ENCODE measurements at places on chromosomes 5 and 9.

DNA sequence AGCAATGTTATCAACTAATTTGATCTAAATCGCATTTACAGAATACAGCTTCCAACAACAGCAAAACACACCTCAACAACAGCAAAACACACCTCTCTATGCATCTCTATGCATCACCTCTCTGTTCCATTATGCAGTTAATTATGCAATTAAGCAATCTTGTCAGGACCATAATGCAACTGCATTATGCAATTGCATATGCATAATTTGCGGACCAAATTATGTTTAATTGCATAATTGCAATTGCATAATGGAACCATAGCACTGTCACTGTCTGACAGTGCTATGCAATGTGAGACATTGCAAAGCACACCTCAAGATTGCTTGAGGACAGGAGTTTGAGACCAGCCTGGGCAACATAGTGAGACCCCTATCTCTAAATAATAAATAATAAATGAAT lies 80.4 kb upstream of the PRSS3 start:
- DNase-seq: no peak

GRCh38 chr9:98569491-98569890 lies 139.2 kb downstream of the GABBR2 start:
- DNase-seq: no peak

DNA sequence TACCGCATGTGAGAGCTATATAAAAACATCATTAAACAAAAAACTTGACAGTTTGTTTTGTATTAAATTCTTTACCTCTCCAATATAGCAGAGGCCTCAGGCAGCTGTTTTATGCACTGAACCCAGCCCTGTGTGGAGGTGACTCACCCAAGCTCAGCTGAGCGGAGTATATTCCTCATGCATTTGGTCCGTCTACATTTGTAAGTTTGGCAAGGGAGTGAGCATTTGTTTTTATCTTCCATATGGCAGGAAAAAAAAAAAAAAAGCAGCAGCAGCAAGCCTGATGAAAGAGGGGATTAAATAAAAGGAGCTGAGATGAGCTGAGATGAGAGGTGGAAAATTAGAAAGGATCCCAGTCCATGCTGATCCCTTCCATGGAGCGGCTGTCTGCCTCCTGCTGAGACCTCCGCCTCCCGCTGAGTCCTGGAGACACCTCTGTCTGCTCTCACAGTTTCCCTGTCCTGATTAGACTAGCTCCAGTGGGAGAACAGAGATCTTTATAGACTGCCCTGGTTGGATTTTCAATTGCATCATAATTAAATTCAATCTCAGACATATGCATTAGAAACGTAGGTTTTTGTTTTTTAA lies 112.0 kb upstream of the CTNND2 start:
- no peak for DNase-seq

DNA sequence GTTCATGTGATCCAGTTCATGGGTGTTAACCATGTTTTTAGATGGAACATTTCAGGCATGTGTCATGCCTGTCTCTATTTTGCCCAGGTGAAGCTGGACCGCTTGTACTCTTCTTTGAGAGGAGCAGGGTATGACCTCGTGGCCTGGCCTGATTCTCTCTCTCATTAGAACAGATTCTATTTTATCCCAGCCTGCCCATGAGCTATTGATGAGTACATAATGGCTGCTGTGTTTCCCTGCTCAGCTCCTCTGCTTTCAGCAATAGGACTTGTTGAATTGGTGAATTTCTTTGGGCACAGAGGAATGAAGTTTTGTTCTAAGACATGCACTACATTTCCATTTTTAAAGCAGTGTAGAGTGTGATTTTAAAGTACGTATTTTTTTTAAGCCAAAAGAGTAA lies 86.2 kb downstream of the HACD4 start:
- no peak for DNase-seq

DNA sequence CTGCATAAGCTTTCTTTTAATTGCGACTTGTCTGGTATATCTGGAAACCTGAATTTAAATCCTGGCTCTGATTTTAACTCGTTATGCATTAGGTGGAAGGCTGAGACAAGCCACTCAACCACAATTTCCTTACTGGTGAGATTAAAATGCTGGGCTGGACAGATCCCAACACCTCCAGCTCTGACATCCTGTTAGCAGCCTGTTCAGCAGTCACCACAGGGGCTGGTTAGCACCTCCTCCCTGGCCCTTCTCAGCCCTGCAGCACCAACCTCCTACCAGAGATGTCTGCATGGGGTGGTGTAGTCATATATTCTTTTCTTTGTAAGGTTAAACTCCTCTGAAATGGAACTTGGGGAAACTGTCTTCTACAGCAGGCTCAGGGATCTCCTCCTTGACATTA lies 156.5 kb upstream of the NFIL3 start:
- DNase-seq: no peak

DNA sequence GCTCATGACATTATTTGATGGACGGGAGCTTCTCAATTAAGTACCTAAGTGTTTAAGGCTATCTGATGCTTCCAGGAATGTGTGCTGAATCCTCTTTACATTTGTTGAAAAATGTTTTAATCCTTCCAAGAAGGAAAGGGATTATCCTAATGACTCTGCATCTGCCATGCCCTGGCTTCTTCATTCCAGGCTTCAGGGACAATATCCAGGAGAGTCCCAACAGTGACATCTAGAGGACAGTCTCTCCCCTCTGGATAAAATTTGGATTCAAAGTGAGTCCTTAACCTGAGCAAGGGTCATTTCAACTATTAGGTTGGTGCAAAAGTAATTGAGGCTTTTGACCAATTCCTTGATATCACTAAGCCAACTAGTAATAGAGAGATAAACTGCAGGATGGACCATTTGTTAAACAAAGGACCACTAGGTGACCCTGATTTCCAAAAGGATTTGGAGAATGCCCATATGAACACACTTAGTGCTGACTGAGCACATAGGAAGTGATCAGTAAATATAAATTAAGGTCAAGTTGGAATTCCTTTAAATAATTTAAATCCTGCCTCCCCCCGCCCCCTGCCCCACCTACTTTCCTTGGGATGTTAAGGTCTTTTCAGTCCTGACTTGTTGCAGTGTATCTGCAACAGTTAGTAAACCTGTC lies 19.1 kb downstream of the TNFSF8 start:
- no peak for DNase-seq

DNA sequence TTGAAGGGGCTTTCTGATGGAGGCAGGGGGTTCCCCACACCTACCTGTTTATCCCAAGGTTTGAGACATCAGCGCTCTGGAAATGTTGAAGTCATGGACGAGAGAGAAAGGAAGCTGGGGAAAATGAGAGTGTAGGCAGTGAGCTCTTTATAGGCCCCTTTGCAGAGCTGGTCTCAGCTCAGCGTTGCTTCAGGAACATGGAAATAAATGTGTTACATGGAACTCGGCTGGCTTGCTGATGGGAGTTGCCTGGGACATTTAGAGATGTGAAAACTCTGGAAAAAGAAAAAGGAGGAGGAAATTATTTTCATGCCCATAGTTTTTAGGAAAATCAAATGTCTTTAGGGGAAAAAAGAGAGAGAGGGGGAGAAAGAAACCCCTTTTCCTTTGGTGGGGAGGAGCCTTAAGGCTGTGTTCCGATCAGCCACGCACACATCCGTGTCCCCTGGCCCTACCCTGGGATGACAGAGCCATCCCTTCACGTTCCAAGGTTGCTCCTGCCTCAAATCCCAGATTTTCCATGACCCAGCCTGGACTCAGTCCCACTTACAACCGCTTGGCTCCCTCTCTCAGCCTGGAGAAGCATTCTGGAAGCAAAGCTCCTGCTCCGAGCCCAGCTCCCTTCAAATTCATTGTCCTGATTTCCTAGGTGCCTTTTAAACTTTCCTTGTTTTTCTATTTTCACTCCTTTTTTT lies 78.3 kb downstream of the COL27A1 start:
- DNase-seq: no peak

GRCh38 chr9:130259044-130259443 lies 6.5 kb upstream of the HMCN2 start:
- no peak for DNase-seq

DNA sequence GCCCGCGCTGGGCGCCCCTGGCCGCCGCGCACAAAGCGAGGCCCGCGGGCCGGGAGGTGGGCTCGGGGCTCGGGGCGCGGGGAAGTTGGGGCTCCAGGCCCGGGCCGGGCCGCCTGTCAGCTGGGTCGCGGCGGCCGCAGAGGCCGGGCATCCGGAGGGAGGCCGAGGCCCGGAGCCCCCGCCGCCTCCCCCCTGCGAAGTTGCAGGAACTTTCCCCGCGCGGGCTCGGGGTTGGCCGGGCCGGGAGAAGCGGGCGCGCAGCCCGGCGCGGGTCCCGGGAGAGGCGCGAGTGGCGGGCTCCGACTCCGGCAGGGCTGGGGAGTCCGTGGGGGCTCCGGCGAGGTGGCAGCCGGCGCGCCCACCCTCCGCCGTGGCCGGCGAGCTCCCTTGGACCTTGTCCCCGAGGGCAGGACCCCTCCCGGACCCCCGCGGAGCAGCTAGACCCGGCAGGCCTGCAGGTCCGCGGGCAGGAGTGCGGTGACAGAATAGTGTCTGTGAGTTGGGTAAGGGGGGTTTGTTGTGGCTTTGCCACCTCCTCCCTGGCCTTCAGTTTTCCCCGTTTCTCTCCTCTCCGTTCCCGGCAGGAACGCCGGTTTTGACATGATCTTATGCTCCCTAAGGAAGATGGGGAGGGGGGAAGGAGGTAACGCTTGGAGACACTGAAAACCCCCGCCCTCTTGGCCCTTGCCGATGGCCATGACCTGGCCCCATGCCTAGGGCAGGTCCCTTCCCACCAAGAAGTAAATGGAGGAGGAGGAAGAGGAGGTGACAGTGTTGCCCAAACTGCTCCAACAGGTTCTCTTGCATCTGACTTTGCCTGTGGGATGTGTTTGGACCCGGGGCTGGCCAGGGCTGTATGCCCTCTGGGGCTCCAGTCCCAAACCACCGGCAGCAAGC lies 942 bp downstream of the PHF2 start:
- peak; percentile 23 for DNase-seq

GRCh38 chr5:123134653-123135181 lies 45.7 kb downstream of the PRDM6 start:
- no peak for DNase-seq

GRCh38 chr5:87686975-87687374 lies 274.2 kb upstream of the CCNH start:
- no peak for DNase-seq

DNA sequence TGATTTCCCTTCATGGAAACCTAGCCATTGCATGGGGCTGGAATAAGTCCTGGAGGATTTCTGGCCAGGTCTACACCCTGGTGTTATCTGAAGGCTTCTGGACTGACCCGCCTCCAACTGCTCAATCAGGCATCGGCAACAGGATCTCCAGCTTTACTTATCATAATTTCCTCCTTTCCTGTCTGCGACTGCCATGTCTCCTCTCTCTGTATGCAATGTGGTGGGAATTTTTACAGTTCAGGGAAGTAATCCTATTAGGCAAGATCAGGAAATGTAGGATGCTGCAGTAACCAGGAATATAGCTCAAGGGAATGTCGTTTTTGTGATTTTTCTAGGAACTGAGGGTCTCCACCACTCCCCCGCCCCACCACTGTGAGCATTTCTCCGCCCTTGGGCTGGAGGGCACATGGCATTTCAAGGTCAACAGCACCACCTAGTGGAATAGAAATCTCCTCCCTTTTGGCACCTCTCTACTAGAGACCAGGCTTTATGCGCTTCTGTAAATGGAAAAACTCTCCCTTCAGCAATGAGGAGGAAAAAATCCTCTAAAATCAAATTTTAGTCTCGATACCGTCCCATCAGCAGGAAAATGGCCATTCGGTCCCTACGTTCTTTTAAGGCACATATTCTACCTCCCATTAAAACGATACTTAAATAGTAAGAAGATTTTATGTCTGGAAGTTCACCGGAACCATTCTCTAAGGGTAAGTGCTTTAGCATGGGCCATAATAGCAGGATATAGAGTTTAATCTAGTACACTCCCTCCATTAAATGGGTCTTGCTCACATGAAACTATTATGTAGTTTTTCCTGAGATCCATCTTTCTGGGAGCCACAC lies 93.0 kb downstream of the YTHDC2 start:
- peak; percentile 49 for DNase-seq

- DNase-seq: no peak
Observed at GRCh38 chr5:143166661-143167420, 236.6 kb downstream of the NR3C1 start.

GRCh38 chr5:140570058-140570457 lies 5.4 kb downstream of the SLC35A4 start:
- no peak for DNase-seq

DNA sequence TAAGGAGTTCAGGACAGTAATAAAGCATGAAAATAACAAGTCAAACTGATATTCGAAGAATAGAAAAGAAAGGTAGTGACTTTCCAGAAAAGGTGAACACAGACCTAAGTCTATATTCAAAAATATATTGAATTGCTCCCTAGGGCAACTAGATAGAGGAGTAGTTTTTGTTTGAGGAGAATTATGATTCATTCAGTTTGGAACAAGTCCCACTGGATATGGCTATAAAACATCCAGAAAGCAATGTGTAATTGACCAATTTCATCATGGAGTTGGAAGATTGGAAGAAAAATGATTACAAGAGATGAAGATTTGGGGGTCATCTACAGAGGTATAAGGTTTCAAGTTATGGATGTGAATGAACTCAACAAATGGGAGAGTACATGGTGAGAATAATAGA lies 117.5 kb upstream of the ZNF462 start:
- DNase-seq: no peak

DNA sequence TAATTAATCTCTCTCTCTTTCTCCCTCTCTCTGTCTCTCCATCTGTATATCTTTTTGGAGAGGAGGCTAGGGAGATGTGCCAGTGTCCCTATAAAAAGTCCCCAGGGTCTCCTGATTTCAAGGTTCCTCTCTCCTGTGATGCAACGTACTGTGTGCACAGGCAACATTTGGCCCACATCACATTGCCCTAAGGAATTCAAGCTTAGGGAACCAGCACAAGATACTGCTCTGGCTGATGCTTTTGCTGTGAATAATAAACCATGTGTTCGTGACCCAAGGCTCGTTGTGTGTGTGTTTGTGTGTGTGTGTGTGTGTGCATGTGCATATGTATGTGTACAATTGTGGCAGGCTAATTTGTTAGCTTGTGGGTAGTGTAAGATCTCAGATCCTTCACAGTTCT lies 9.7 kb downstream of the SPATA9 start:
- no peak for DNase-seq

- no peak for DNase-seq
Observed at GRCh38 chr5:136963504-136963903, 535.6 kb downstream of the SPOCK1 start.

DNA sequence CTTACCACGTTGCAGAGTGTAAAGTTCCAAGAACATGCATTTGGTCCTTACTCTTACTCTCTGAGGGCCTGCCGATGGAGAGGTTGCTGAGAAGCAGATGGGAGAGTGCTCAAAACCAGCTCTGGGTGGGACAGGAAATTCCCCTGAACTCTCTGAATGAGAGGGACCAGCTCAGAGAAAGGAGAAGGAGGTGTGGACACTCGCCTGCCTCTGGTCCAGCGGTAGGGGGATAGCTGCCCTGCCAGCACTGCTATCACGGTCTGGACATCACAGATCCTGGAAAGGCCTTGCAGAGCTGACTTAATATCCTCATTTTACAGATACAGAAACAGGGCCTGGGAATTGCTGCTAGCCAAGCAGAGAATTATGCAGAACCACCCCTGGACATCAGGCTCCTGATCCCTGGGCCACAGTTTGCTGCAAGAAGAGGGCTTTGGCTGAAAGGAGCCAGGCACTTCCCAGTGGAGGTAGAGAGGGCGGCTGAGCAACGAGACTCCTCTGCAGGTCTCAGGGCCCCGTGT lies 4.9 kb downstream of the TRAF1 start:
- peak; percentile 37 for DNase-seq

All from activated naive CD4-positive, alpha-beta T cell treated with anti-CD3 and anti-CD28 coated beads for 36 hours (primary cell).